ENCODE measurements at places on chromosomes 7 and 10.

GRCh38 chr7:150787321-150788281 is 12.6 kb downstream of the TMEM176B start:
- DNase-seq: no peak

GRCh38 chr10:797179-797578 is 107.7 kb upstream of the DIP2C start:
- DNase-seq: no peak

- no peak for DNase-seq
These were observed 83.4 kb downstream of the NEURL1 start for GRCh38 chr10:103576862-103577261.

GRCh38 chr10:86597306-86597705 is 57.0 kb upstream of the OPN4 start:
- no peak for DNase-seq

- no peak for DNase-seq
These were observed 192.3 kb upstream of the PITRM1 start for GRCh38 chr10:3364768-3365480.

GRCh38 chr10:93756118-93756517 is 1.6 kb upstream of the LGI1 start:
- DNase-seq: no peak

DNA sequence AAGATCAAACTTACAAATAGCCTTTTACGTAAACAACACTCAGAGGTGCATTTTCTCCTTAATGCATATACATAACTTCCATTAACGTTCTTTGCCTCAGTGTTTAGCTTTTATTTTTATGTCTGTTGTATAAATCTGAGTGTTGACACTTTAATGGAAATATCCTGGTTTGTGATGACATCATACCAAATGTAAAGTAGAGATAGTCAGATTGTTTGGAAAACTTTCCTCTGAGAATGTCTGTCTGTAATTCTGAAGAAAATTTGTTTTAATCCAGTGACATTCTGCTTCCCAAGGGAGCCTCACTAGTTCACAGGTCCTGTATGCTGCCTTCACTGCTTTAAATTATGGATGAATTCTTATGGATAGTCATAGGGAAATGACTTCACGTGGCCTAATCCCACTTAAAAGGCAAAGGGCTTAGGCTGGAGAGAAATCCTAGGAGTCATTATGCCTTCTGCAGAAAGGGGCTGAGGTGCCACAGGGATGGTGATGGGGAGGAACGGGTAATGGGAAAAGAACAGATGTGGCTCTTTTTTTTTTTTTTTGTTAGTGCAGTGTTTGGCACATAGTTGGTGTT is 93.2 kb downstream of the DNAJB9 start:
- DNase-seq: no peak

GRCh38 chr10:12972146-12972545 is 29.4 kb downstream of the CCDC3 start:
- no peak for DNase-seq

- no peak for DNase-seq
These were observed 7.6 kb downstream of the ASB15 start for GRCh38 chr7:123608991-123609882.

GRCh38 chr7:29598613-29599012 is 35.0 kb downstream of the PRR15 start:
- DNase-seq: no peak

DNA sequence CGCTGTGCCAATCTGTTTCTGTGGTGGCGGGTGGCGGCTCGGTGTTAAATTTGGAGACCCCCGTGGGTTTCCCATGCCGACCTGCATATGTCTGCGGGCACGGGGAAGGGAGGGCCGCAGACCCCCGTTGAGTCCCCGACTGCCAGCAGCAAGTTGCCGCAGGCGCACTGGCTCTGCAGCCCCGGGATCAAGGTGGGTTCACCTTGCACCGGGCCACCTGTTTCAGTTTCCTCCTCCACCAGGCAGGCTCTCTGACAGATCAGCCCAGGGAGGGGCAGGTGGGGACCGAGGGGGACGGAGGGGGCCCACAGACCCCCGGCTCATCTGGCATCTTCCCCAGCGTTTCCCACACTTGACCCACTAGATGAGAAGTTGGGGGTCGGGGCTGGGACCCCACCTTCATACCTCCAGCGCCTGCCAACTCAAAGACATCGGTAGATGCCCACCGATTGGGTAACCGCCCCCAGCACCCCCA is 95.9 kb downstream of the CUX1 start:
- DNase-seq: no peak

GRCh38 chr7:24715171-24715570 is 42.1 kb downstream of the GSDME start:
- no peak for DNase-seq

GRCh38 chr10:86311190-86311589 is 55.4 kb downstream of the GRID1 start:
- no peak for DNase-seq

- no peak for DNase-seq
These were observed 75.2 kb downstream of the UNCX start for GRCh38 chr7:1307828-1308227.

GRCh38 chr7:1762238-1762945 is 92.3 kb downstream of the ELFN1 start:
- no peak for DNase-seq

DNA sequence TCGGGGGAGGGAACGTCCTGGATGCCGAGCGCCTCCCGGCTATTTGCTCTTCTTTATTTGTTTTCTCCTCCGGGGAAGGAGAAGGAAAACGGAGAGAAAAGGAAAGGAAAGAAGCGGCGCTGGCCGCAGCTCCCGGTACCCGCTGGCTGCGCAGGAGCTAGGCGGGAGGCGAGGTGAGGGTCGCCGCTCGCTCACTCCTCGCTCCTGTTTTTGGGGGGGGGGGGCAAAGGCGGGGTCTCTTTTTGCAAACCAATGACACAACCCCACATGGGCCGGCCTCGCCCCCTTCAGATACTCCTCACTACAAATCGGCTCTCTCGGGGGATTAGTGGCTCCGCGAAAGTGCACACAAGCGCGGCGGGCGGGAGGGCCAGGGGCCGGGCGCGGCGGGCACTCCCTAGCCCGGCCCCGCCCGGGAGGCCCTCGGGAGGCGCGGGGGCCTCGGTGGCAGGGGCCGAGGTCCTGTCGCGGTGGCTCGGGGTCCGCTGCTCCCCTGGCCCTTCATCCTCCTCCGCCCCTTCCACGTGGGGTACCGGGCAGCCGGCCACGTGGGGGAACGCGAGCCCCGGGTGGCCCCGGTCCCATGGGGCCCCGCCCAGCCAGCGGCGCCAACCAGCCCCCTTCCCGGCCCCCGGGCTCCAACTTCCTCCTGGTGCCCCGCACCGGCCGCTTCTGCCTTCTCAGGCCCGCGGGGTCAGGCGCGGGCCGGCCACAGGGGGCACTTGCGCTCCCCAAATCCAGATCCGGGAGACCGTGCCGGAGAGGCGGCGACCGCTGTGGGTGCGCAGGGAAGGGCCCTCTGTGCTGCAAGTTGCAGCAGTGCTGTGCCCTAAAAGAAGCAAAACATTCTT is 718 bp upstream of the CTBP2 start:
- peak; percentile 37 for DNase-seq

DNA sequence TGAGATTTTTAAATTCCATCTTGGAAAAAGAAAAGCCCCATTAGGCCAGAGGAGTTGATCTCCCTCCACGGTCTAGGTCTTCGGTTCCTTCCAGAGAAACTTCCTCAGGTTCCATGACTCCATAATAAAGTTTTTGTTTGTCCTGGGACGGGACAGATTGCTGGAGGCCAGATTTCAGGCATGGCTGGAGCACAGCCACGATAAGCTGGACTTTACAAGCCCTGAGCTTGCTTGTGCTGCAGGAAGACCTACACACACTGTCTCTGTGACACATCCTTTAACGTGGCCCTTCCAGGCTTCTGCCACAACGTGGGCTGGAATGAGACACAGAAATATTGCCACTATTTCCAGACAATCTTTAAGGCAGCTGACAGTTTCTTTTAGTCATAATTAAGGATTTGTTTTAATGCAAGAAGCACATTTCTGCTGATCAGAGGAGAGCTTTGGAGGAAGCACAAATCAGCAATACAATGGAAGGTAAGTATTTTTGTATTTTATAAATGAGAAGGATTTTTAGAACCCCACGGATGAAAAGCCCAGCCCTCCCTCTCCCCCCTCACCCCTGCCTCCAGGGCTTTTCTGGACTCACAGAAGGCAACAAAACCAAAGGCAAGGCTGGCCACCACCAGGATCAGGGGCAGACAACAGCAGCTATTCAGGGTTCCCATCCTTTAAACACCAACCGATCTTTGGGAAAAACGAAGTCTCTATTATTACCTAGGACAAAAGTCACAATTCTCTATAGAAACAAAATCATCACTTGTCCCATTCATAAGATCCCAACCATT is 6.5 kb downstream of the CTBP2 start:
- DNase-seq: no peak

GRCh38 chr10:88507404-88507803 is 75.7 kb downstream of the RNLS start:
- no peak for DNase-seq

GRCh38 chr7:117383483-117384189 is 43.7 kb downstream of the ASZ1 start:
- no peak for DNase-seq
